ENCODE measurements at places on chromosomes 7 and 10.

DNA sequence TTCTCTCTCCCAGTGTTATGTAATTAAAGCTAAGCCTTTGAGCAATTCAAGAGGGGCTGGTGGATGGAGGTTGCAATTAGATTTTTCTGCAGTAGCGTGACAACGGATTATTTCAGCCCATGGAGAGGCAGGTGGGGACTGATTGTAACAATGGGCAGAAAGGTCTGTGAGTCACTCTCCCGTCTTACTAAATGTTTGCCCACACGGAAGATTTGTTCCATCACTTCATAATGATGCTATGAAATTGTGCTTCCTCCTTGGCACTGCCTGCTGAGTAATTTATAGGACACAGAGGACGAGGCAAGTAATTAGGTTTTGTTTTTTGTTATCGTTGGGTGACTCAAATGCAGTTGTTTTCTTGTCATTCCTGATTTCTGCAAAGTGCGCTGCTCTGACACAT, 594.5 kb upstream of the DPP6 start:
- DNase-seq: no peak

DNA sequence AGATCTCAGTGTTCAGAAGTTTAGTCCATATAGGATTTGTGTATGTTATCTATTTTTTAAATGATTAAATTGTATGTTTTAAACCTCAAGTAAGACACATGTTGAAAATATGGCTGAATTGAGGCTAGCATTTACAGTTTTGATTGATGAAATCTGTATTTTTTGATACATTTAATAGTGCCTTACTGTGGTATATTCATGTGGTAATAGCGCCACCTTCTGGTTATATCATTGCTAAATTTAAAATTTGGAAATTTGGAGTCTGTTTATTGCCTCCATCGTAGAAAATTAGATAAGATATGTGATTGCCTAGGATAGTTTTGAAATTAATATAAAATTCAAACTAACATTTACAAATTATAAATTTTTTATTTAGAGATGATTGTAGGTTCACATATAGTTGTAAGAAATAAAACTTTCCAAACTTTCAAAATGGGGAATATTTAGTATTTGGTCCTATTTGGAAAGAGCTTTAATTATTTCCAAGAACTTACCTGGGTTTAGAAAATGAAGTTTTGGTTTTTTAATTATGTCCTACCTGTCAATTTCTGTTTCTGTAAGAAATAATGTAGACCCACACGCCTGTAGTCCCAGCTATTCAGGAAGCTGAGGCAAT, 19.1 kb upstream of the ARMS2 start:
- peak; percentile 66 for DNase-seq

DNA sequence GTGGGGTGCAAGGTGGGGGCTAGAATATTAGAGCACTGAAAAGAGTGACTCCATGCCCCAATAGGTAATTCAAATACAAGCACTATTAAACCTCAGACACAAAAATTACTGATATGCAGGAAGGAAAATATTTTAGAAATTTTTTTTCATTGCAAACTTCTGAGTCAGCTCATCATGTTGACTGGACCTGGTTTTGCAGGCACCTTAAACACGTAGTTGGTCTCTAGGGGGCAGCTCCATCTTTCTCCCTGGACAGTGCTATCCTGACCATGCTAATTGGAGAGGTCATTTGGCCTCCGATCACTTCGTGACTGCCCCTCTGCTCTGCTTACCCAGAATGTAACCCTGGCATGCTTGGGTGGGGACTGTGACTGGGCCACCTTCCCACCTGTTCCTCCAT, 368.4 kb upstream of the MKI67 start:
- no peak for DNase-seq

DNA sequence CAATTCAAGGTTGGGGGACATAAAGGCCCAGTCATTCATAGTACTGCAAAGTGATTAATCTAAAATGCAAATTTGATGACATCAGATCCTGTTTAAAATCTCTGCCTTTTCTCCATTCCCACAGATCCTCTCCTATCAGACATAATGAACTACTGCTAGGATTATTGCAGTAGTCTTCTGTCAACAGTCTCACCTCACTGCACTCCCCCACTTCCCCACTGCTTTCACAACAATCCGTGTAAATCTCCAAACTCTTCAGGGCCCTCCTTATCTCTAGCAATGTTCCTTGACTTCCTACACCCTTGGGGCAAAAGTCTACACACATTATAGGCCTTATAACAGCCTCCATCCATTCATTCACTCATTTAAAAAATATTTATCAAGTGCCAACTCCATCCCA, 112.4 kb downstream of the KBTBD2 start:
- no peak for DNase-seq

DNA sequence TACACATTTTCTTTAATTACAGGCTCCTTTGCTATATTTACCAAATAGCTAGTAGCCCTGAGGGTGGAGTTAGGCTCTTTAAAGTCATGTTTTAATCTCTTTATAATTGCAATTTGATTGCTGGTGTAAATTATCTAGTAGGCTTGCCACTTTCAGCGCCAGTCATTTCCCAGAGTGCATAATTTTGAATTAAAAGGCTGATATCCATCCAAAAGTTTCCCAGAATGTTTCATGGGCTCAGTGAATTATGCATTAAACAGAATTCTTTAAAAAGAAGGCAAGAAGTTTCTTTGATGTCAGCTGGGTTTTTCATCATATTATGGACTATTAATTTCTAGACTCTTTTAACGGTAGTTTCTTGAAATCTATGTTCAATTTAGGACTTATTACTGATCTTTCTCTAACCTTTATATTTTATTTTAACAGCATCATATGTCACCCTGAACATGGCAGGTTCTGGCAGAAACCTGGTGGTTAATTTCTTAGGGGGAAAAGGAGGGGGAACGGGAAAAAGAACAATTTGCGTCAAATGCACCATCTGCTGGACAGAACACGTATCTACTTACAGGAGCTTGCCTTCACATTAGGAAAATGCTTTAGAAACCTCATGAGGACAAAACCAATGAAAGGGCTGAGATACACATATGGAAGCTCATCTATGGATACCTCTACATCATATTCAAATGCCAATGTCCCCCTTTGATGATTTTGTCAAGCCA, 171.1 kb downstream of the GRM3 start:
- DNase-seq: peak; percentile 58

DNA sequence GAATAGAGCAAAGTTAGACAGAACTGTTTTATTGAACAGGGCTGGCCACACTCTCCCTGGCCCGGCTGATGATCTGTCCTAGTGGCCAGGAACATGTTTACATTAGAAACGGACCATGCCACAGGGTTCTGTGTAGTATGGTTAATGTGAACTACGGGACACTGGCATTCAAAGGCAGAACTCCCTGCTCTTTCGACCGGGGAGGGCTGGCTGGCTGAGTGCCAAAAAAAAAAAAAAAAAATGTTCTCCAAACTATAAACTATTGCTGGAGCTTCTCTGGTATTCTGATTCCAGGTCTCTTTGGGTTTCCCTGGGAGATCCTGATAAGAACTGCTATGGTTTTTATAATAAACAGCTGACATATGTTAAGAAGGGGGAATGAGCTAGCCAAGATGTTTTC, 1262.6 kb upstream of the SORCS1 start:
- DNase-seq: peak; percentile 12

DNA sequence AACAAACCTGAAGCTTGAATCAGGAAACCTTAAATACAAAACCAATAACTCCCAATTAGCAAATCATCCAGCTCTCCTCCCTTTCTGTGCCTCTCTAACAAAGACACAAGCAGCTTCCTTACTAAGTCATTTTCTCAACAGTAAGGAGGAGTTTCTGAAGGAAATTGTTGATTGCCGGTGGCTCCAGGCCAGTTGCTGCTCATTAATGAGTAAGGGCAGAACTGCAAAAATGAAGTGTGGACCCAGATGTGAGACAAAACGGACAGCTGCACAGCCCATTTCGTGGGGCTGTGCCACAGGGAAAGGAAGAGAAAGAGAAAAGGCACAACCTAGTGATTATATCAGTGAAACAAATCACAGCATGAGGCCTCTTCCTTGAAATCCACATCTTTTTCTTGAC, 42.8 kb upstream of the RHOBTB1 start:
- no peak for DNase-seq

GRCh38 chr10:96686514-96686913, 33.8 kb downstream of the PIK3AP1 start:
- DNase-seq: no peak

DNA sequence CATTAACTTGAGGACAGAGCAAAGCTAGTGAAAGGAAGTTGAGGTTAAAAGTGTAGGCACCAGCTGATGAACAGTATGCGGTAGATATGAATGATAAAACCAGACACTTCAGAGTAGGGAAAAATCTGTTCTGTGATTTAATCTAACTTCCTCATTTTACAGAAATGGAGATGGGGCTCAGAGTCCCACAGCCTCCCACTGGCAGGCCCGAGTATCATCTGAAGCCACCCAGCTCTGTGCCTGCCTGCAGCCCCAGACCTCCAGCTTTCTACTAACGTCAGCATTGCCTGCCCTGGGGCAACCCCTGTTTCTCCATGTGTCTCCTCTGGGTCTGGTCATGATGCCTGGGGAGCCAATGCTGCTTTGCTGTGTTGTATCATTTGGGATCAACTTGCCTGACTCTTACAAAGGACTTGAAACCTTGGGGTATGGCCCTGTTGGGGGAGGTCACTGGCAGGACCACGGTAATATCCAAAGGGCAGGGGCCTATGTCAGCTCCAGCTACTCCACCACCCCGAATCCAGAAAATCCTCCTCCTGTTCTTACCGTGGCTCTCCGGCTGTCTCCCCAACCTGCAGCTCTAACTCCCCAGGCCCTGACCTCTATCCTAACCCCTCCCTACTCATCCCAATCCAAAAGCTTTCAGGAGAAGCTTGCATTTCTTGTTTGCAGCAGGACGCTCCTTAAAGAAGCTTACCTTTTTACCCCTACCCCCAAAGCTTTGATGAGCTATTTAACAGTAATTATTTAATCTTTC, 56.2 kb upstream of the NPY start:
- DNase-seq: no peak

GRCh38 chr7:25887266-25887665, 264.7 kb upstream of the NFE2L3 start:
- DNase-seq: no peak

DNA sequence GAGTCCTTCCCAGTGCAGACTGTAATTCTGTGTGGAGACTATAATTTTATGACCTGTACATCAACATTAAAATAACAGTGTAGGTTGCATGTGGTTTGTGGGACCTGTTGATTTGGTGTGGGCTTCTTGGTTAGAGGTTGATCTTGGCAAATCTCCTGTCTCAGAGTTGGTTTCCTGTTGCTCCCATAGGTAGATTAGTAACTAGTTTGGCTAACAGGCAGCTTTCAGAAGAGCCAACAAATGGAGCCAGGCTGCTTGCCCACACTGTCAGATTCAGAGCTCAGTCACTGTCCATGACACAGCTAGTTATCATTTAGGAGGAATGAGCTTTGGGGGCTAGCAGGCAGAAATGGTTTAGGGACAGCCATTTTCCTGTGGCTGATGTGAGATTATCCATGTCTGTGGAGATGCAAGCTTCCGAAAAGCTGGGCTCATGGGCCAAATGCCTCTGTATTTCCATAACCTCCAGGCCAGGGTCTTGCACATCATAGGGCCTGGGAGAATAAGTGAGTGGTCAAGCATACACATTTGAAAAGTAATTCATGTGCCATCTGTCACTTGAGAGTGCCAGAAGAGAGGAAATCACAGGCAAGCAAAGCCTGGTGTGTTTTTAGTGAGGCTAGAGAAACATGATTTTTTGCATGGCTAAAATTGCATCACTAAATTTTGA, 33.4 kb downstream of the CCM2 start:
- DNase-seq: no peak

DNA sequence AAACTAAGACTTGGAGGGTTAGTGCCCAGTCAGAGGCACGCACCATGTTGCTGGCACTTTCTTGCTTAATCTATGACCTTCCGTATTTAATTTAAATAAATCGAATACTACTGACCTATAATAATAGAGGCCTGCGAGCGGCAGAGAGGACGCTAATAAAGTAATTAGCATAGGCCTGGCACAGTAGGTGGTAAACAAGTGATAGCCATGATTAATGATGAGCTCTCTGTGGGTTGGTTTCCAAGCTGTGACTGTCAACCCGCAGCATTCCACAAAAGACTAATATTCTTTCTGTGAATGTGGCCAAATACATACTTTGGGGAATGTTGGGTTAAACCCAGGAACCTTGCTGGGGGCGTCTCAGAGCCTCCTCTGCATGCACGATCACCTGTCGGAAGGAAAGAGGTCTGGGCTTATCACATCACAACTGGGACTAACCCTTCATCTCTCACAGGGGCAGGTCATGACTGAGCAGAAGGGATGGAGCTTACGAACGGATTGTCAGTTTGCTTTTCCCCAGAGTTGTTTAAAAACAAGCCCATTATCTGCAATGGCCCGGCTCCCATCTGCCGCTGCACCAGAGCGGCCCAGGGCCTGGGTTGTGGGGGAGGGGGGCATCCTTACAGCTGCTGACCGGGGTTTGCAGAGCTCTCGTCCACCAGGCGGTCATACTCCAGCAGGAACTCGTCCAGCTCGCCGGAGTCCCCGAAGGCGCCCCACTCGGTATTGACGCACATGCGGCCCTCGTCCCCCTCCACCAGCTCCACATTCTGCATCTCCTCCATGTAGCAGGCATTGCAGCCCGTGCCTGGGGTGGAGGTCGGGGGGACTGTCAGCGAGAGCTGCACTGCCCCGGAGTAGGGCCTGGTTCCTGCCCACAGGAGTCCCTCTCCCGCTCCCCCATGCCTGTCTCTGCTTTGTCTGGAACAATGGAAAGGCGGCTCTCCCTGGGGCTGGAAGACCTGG, 6.2 kb upstream of the MYL7 start:
- no peak for DNase-seq

GRCh38 chr7:155458111-155458877, at the start of gene EN2:
Gene EN2 (plus strand): TSS chr7:155458129. CDS start chr7:155458378, 249 bp downstream.
- no peak for DNase-seq

- no peak for DNase-seq
Measured at GRCh38 chr7:123844712-123845219, at the start of gene HYAL4. Gene HYAL4 (plus strand): TSS chr7:123845169. CDS start chr7:123868274, 23,105 bp downstream.

- no peak for DNase-seq
Measured at GRCh38 chr10:92848037-92848440, 281 bp upstream of the EXOC6 start.

DNA sequence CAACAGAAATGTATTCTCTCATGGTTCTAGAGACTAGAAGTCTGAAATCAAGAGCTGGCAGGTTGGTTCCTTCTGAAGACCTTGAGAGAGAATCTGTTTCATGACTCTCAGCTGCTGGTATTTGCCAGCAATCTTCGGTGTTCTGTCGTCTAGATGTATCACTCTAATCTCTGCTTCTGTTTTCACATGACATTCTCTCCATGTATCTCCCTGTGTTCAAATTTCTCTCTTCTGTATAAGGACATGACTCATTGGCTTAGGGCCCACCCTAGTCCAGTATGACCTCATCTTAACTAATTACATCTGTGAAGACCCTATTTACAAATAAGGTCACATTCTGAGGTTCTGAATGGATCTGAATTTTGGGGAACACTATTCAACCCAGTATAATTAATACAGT, 82.3 kb downstream of the ANKRD7 start:
- no peak for DNase-seq

Data from SJCRH30 (cell line).